ENCODE measurements at places on chromosomes 12 and 14.

DNA sequence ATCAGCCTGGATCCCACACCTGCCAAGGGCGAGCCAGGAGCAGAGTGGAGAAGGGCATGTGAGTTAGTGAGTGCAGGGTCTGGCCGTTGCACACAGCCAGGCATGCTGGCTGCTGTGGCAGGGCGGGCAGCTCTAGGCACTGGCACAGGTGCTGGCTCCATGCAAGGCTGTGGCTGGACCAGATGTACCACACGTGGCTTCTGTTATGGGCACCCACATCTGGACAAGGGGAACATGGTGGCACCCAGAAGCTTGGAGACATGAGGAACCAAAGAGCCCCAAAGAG lies 20.1 kb downstream of the SERPINA3 start:
- DNase-seq: no peak

GRCh38 chr14:103340480-103341212 lies 6.6 kb downstream of the EIF5 start:
- no peak for DNase-seq

DNA sequence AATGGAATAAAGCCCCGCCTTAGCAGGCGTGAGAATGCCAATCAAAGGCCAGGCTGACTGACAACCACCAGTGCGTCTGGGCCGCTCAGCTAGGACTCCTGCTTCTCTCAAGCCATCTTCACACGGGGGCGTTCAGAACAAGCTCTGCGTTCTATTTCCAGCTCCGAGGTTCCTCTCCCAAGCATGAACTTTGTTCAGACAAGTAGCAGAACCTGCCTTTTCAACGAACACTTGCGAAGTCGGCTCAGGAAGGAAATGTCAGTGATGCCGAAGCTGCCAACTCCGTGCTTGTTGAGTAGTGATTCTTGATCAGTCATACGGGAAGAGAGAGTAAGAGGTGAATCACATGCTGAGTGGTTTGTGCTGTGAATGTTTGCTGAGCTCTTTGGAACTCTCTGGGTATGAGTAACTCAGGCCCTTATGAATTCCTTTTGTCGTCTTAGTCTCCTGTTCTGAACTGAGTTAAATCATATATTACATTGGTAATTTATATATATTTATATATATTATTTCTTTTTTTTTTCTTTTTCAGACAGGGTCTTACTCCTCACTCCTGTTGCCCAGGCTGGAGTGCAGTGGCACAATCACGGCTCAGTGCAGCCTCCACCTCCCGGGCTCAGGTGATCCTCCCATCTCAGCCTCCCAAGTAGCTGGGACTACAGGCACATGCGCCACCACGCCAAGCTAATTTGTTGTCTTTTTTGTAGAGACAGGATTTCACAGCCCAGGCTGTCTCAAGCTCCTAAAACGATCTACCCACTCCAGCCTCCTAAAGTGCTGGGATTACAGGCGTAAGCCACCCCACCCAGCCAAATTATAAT lies 29.4 kb upstream of the BCL7A start:
- peak; percentile 42 for DNase-seq

DNA sequence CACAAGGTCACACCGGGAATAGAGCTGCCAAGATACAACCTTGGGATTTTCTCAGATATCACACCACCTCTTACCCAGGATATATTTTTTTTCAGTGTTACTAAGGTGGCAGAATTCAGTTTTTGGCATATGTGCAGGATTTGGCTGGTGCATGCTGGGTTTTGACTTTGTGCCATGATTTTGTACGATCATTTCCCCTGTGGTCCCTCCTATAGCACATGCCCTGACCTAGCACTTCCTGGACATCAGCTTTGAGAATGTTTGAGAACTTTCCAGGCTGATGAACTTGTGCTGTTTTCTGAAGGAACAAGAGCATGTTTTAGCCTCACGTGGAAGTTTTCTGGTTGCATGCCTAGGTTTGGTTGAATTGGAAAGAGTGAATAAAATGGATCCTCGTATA lies 11.0 kb upstream of the TBPL2 start:
- no peak for DNase-seq

DNA sequence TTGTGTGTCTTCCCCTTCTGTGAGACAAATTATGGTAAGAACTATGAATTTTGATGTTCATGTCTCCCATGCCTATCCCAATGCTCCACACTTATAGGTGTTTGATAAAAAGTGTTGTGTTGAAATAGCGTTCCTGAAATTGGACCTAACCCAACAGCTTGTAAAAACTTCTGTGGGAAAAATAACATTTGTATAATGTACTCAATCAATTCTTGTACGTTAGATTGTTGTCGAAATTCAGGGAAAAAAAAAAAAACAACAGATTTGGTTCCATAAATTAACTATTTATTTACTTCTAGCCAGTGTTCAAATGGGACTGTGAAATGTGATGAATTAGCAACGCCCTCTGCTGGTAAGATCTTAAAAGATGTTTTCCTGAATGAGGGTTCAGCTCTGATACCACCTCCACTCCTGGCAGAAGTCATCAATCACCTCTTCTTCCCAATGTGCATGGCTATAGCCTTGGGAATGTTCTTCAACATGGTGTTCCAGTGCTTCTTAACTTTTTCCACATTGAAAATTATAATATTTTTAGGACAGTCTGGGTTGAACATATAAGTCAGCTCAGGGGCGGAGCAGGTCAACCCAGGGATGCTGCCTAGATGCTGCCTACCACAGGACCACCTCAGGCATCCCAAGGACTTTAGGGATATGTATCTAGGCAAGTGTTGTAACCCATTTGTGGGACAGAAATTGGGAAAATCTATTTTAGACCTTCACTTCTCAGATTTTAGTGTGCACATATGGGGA lies 170.6 kb downstream of the OTOGL start:
- DNase-seq: no peak

DNA sequence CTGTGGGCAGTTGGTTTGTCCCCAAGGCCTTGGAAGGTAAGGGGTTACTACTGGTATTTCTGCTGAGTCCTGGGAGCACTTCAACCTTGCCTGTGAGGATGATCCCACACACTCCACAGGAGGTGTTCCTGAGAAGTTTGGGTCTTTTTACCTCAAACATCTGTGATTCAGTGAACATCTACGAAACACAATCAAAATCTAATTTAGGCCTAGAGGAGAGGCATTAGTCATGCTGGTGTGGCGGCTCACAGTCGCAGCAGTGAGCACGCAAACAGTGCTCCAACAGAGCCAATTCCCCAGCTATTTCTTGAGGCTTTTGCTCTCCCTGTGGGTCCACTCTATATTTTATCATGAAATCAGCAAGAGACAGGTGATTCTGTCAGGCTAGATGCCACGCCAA lies 107.6 kb downstream of the APAF1 start:
- DNase-seq: no peak

- DNase-seq: no peak
Observed at GRCh38 chr12:50894241-50894640, 51.5 kb downstream of the TMPRSS12 start.

GRCh38 chr12:125006365-125006764 lies 12.9 kb downstream of the BRI3BP start:
- no peak for DNase-seq

DNA sequence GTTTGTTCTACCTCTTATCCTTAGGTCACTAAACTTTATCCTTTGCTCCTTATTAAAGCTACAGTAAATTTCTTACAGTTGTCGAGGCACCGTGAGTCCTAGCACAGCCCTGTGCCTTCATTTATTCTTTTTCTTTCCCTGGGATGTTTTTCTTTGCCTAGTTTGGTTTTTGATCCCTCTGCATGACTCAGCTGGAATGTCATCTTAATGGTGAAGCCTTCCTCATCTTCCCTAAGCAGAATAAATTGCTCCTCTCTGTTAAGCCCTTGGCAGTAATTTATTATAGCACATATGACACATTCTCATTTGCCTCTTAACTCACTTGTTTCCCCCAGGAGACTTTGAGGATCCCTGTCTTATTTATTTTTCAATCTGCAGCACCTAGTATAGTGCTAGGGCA lies 16.6 kb downstream of the ACTR10 start:
- no peak for DNase-seq

- no peak for DNase-seq
Observed at GRCh38 chr14:29475641-29476040, 452.0 kb downstream of the PRKD1 start.

DNA sequence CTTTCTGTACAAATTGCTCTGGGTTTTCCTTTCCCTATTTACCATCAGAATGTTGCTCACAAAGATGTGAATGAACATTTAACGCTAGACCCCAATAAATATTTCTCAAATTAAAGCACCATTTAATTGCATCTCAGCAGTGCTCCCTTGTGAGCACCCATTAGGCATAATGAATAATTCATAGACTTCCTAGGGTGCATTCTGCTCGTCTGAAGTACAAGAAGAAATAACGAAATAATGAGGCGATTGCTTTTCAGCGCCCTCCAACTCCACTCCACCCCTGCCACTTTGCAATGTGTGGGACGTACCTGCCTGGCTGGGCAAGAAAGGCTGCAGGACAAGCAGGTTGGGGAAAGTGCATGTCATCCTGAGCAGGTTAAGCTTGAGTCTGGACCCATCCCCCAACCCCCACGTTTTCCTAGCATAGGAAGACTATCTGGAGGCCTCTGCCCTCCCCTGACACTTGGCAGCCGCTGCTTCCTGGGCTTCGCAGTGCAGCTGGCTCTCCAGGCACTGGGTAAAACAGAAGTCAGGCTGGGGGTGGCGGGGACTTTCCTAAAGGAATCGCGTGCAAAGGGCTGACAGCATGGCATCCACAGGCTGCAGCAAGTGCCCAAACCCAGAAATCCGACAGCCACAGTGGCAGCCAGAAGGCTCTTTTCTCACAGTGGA lies 253.7 kb downstream of the DUSP6 start:
- no peak for DNase-seq

GRCh38 chr14:61191733-61192132 lies 89.4 kb downstream of the TMEM30B start:
- no peak for DNase-seq

- DNase-seq: no peak
Observed at GRCh38 chr14:51465486-51465885, 186.2 kb upstream of the FRMD6 start.

GRCh38 chr12:99253068-99253467 lies 394.5 kb upstream of the GARIN6 start:
- no peak for DNase-seq

GRCh38 chr12:69627501-69627900 lies 16.8 kb upstream of the LRRC10 start:
- DNase-seq: no peak

- no peak for DNase-seq
Observed at GRCh38 chr12:119432949-119433348, 98.4 kb downstream of the CCDC60 start.

- DNase-seq: no peak
Observed at GRCh38 chr12:94174576-94174975, 26.2 kb downstream of the PLXNC1 start.

GRCh38 chr12:121888083-121888477 lies 510 bp upstream of the PSMD9 start:
- DNase-seq: no peak

GRCh38 chr14:72683787-72684186 lies 210.1 kb downstream of the DPF3 start:
- DNase-seq: no peak

DNA sequence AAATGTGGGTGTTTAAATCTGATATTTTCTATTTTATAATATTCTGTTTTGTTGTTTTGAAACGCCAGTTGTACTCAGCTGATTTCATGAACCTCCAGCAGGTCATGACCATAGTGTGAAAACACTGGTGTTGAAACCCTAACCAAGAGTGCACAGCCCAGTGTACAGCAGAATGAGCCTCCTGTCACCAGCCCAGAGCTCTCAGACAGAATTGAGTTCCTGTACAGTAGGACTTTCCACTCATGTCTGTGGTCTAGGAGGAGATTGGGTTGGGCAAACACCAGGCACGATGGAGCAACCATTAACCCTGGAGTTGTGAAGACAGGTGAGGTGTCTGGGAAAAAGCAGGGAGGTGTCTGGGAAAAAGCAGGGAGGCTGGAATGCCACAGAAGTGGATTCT lies 908.8 kb downstream of the VRK1 start:
- peak; percentile 14 for DNase-seq

DNA sequence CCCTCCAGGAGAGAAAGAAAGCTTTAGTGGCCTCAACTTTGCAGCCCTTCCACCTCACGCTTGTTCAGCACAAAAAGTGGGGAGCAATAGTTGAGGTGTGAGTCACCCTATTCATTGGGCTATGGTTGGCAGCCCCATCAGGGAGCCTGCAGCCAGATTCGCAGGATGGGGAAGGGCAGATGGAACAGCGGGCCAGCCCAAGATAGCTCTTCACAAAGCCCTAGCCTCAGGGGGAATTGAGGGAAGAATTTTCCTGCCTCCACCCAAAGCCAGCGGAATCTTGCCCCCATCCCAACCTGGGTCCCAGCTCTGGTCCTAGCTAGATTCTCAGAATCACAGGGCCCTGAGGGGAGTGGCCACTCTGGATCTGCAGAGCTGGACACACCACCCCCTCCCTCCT lies 3.6 kb upstream of the KRT5 start:
- no peak for DNase-seq

GRCh38 chr14:59869381-59870255 lies 958 bp downstream of the RTN1 start:
- DNase-seq: no peak

DNA sequence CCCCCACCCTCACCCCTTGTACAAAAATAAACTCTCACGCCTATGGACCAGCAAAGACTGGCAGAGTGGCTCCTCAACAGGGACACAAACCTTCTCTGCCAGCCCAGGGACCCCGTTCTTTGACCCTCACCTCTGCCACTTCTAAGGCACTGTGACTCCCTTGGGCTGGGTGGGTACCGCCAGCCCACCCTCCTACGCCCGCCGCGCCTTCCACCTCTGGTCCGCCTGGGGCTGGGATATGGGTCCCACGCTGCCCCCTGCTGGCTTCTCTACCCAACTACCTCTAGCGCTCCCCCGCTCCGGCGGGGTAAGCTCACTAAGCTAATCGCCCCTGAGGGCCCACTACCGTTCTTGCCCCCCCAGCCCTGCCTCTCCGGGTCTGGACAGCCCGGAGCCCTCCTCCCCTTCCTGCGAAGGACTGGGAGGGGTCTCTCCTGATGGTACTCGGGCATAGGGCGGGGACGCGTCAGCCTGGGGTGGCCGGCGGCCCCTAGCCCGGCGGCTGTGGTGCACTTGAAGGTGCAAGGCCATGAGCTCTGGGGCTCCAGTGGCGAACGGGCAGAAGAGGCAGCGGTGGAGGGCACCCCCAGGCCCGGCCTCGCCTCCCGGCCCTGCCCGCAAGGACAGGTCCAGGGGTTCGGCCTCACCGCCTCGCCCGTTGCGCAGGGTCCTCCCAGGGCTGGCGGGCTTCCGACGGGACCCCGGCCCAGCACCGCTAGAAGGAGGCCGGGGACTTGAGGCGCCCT lies 8.1 kb downstream of the ZNF219 start:
- no peak for DNase-seq

GRCh38 chr12:1199700-1200099 lies 208.7 kb downstream of the ERC1 start:
- no peak for DNase-seq
